ENCODE measurements at places on chromosomes 5 and 9. TPM values are rescaled to one million over a fixed set of nuclear protein-coding genes. Genes with fewer than 3 reads are reported as not detected.

- DNase-seq = no peak
Measured at GRCh38 chr5:114789773-114790402, 379.8 kb downstream of the TRIM36 start.

Gene CCL27
- total RNA-seq = not detected

DNA sequence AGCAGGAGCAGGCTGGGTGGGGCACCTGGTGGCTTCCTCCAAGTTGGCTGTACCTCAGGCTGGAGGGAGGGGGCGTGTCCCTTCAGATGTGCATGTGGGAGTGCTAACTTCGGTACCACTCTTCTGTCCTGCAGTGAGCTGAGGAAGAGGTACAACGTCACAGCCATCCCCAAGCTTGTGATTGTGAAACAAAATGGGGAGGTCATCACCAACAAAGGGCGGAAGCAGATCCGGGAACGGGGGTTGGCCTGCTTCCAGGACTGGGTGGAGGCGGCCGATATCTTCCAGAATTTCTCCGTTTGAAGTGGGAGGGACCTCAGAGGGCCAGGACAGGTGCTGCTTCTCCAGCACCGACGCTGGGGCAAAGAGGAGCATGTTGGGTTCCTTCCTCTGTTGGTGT, 9.3 kb downstream of the NXNL2 start:
- DNase-seq = no peak

GRCh38 chr5:103896593-103896992, 334.0 kb upstream of the NUDT12 start:
- DNase-seq = no peak

DNA sequence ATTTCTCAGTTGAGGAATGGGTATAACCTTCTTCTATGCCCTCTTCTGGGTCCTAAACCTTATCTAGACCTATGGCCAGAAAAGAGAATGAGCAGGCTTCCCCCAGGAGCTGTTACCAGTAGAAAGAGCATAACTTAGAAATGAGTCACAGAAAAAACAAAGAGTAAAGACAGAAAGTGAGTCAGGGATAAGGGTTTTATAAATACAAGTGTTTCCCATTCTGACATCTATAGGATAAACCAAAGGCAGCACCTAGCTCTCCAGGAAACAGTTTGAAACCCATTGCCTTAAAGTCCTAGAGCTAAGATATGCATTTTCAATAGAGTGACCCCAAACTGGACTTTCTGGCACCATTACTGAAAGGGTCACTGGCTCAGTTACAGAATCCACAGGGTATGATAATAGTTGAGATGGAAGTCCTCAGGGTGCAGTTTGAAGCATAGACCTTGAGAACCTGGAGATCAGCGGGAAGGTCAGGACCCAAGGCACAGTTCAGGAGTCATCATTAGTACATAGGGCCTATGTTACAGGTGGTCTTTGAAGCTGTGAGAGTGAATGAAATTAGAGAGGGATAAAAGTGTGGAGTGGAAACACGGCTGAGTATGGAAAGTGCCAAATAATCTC, 42.7 kb upstream of the LIFR start:
- DNase-seq = no peak

GRCh38 chr9:124266139-124266825, 8.5 kb downstream of the NEK6 start:
- DNase-seq = no peak

DNA sequence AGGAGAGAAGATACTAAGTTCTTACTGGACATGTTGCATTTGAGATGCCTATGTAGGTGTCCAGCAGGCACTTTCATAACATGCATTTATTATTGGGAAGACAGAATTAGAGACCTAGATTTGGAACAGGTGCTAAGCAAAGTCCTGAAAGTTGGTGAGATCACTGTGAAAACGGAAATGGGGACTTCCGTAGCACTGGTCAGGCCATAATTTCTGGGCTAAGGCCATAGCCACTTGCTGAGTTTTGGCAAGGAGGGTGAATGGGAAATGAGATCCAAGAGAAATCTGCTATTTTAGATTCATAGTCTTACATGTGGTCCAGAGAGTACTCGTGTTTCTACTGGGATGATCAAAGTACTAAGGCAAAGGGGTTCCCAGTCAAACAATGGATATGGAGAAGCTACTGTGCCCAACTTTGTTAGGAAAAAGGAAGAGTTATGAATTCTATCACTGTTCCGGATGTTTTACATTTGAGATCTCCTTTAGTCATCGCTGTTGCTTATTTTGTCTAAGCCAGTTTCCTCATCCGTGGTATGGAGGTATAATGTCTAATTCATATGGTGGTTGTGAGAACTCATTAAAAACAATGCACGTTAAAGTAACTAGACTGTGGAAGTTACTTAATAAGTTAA, 33.4 kb downstream of the TEK start:
- no peak for DNase-seq

All from esophagus muscularis mucosa (tissue), 4 donors.